ENCODE measurements at places on chromosomes 3 and 15.

DNA sequence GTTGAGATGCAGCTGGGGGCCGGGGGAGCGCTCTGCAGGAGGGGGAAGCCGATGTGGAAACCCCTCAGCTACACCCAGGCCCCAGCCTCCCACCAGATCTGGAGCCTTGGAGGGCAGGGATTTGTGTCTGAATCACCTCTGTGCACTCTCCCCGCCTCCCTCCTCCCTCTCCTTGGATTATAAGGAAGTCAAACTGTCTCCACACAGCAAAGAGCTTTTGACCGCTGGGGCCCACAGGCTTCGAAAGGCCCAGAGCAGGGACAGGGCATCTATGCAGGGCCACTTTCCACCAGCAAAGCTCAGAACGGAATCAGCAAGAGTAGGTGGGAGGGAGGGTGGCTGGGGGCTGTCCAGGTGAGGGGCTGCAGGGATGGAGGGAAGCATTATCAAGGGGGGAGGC, 68.9 kb downstream of the IQSEC1 start:
- H3K27ac ChIP-seq, result no peak overlapping the region
- peaks cover 1% of the 10 kb centered on the region for H3K4me1 ChIP-seq
- H3K4me3 ChIP-seq, result no peak overlapping the region
- no peaks in the 10 kb centered on the region for H3K36me3 ChIP-seq
- DNase-seq, result no peak

- no peaks in the 10 kb centered on the region for H3K27me3 ChIP-seq
- no peaks in the 10 kb centered on the region for H3K4me1 ChIP-seq
- no peak overlapping the region for H3K4me3 ChIP-seq
- no peak overlapping the region for H3K27ac ChIP-seq
- DNase-seq, result no peak
Observed at GRCh38 chr3:48644898-48645760, 9.9 kb upstream of the SLC26A6 start.

- H3K4me3 ChIP-seq, result peak overlapping the region; percentile 70
- H3K27ac ChIP-seq, result peak overlapping the region; percentile 25
- H3K27me3 ChIP-seq, result peaks cover 15% of the 10 kb centered on the region
- no peaks in the 10 kb centered on the region for H3K36me3 ChIP-seq
- DNase-seq, result no peak
- H3K4me1 ChIP-seq, result peaks cover 22% of the 10 kb centered on the region
Observed at GRCh38 chr3:45223889-45224727, 2.0 kb downstream of the TMEM158 start.

GRCh38 chr15:40845036-40845435, 1.2 kb downstream of the SPINT1 start:
- peaks cover 12% of the 10 kb centered on the region for H3K4me1 ChIP-seq
- no peaks in the 10 kb centered on the region for H3K36me3 ChIP-seq
- no peak for DNase-seq
- H3K4me3 ChIP-seq, result peak overlapping the region; percentile 71
- H3K27me3 ChIP-seq, result peaks cover 19% of the 10 kb centered on the region

DNA sequence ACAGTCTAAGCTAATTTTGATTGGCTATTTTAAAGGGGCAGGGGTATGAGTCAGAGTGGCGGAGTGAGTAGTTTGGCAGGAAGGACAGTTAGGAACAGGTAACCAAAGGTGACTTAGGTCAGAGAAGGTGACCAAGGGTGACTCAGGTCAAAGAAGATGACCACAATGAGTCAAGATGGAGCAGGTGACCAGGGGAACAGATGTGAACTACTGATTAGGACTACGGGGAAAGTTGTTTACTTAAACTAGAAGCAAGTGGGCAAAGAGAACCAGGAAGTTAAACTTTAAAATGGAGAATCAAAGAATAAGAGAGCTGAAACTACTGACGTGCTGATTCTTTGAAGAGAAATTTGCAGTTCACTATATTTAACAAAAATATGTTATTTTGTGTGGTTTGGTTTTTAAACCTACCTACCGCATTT, 14.1 kb upstream of the CA12 start:
- H3K4me3 ChIP-seq, result no peak overlapping the region
- H3K27ac ChIP-seq, result no peak overlapping the region
- no peaks in the 10 kb centered on the region for H3K4me1 ChIP-seq
- no peaks in the 10 kb centered on the region for H3K36me3 ChIP-seq

GRCh38 chr3:157088601-157089454, 71.1 kb downstream of the CCNL1 start:
- no peaks in the 10 kb centered on the region for H3K27me3 ChIP-seq
- H3K4me3 ChIP-seq, result peak overlapping the region; percentile 84
- peaks cover 41% of the 10 kb centered on the region for H3K4me1 ChIP-seq

- no peak overlapping the region for H3K4me3 ChIP-seq
- peaks cover 22% of the 10 kb centered on the region for H3K4me1 ChIP-seq
- no peaks in the 10 kb centered on the region for H3K36me3 ChIP-seq
- no peaks in the 10 kb centered on the region for H3K27me3 ChIP-seq
- H3K27ac ChIP-seq, result no peak overlapping the region
Observed at GRCh38 chr15:51111061-51111460, 16.4 kb upstream of the TNFAIP8L3 start.

DNA sequence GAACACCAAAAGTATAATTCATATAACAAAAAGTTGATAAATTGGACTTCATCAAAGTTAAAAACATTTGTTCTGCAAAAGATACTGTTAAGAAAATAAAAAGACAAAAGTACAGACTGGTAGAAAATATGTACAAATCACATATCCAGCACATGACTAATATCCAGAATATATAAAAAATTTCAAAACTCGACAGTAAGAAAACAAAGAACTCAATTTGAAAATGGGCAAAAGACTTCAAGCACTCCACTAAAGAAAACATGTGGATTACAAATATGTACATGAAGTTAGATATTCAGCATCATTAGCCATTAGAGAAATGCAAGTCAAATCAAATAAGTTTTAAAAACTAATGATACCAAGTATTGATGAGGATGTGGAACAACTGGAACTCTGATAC, 6.7 kb downstream of the GK5 start:
- H3K27ac ChIP-seq, result peak overlapping the region; percentile 87
- H3K4me3 ChIP-seq, result peak overlapping the region; percentile 57
- no peak for DNase-seq
- H3K36me3 ChIP-seq, result peaks cover 8% of the 10 kb centered on the region

DNA sequence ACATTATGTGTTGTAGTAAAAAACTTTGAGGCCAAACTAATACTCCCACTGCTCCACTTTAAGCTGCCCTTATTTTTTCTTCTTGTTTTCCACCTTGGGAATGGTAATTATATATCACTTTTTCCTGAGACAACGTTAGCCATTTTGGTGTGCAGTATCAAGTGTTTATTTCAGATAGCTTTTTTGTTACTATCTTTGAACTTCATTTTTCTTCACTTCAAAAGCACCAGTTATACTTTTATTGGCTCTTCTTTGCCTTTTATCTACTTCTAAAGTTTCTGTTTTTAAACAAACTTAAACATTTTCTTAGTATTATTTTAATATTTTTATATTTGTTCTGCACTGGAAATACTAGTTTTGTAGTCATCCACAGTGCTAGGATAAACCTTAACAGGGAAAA, 6.5 kb downstream of the TOPAZ1 start:
- DNase-seq, result no peak
- H3K27ac ChIP-seq, result no peak overlapping the region
- no peaks in the 10 kb centered on the region for H3K36me3 ChIP-seq
- no peaks in the 10 kb centered on the region for H3K4me1 ChIP-seq
- H3K4me3 ChIP-seq, result no peak overlapping the region
- H3K27me3 ChIP-seq, result peaks cover 48% of the 10 kb centered on the region

- no peak overlapping the region for H3K27ac ChIP-seq
- no peaks in the 10 kb centered on the region for H3K36me3 ChIP-seq
- no peak for DNase-seq
- no peak overlapping the region for H3K4me3 ChIP-seq
Observed at GRCh38 chr3:168952551-168952950, 711.0 kb downstream of the MECOM start.

DNA sequence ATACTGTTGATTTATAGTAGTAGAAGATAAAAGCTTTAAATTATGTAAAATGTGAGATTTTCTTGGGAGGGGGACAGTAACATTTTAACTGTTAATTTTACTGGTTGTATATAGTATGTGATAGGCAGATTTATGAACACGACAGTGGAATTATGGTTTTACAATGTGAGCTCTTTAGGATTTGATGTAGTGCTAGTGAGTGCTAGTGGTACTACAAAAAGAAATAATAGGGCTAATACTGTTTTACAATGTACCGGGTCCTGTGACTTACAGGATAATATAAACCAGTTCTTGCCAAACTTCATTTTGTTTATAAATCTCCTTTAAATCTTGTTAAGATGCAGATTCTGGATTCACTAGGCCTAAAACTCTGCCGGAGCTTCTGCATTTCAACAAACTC, 165.7 kb downstream of the TCF12 start:
- peaks cover 3% of the 10 kb centered on the region for H3K36me3 ChIP-seq
- H3K4me1 ChIP-seq, result peaks cover 4% of the 10 kb centered on the region
- H3K27ac ChIP-seq, result no peak overlapping the region
- no peak for DNase-seq
- H3K4me3 ChIP-seq, result no peak overlapping the region

GRCh38 chr15:79157631-79158592, 67.3 kb upstream of the RASGRF1 start:
- H3K4me1 ChIP-seq, result peaks cover 7% of the 10 kb centered on the region
- no peaks in the 10 kb centered on the region for H3K36me3 ChIP-seq
- DNase-seq, result peak; percentile 76
- no peak overlapping the region for H3K27ac ChIP-seq

- peaks cover 16% of the 10 kb centered on the region for H3K27me3 ChIP-seq
- no peaks in the 10 kb centered on the region for H3K36me3 ChIP-seq
- H3K4me3 ChIP-seq, result no peak overlapping the region
- no peak overlapping the region for H3K27ac ChIP-seq
- peak; percentile 75 for DNase-seq
- peaks cover 4% of the 10 kb centered on the region for H3K4me1 ChIP-seq
Observed at GRCh38 chr3:39280571-39280970, 735 bp upstream of the CX3CR1 start.

- no peak for DNase-seq
- no peak overlapping the region for H3K27ac ChIP-seq
- no peak overlapping the region for H3K4me3 ChIP-seq
Observed at GRCh38 chr3:130529486-130530215, 12.7 kb downstream of the COL6A6 start.
